ENCODE measurements at places on chromosomes 5 and 9.
A peak's percentile ranks its signal among the peaks of the same experiment; 100 is the strongest.

GRCh38 chr5:33832404-33833236 lies 59.2 kb downstream of the ADAMTS12 start:
- no peak for DNase-seq

- DNase-seq: no peak
Measured at GRCh38 chr5:167304834-167305469, 986.5 kb upstream of the WWC1 start.

DNA sequence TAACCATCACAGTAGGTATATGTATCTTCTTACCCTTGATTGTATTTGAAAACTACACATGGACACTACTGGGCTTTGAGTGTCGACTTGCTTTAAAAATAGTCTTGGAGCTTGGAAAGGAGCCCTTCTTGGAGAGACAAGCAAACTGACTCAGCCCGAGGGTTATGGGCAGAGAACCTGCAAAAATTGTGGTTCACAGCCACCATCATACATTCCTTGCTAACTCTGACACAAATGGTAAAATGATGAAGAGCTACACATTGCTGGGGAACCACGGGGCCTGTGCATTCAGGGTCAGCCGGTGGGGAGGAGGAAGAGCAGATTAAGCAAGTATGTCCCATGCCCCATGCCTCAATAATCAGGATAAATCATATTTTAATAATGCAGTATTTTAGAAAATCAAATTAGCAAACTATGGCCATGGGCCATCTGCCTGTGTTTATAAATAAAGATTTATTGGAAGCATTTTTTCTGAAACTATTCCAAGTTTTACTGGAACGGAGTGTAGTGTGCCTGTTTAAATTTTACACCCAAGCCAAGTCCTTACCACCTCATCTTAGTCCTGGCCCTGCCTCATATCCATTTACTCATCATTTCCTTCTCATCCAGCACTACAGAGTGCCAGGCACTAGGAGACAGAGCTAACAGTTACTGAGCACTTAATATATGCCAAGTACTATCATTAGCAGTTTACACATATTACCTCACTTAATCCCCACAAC lies 195.7 kb downstream of the PALM2AKAP2 start:
- DNase-seq: no peak

GRCh38 chr5:76528547-76529331 lies 94.5 kb downstream of the F2RL2 start:
- DNase-seq: no peak

DNA sequence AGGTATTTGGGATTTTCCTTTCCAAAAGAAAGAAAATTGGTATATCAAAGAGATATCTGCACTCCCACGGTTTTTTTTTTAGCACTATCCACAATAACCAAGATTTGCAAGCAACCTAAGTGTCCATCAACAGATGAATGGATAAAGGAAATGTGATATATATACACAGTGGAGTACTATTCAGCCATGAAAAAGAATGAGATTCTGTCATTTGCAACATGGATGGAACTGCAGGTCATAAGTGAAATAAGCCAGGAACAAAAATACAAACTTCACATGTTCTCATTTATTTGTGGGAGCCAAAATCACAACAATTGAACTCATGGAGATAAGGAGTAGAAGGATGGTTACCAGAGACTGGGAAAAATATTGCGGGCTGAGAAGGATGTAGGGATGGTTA lies 9.8 kb downstream of the ANKRD31 start:
- DNase-seq: no peak

DNA sequence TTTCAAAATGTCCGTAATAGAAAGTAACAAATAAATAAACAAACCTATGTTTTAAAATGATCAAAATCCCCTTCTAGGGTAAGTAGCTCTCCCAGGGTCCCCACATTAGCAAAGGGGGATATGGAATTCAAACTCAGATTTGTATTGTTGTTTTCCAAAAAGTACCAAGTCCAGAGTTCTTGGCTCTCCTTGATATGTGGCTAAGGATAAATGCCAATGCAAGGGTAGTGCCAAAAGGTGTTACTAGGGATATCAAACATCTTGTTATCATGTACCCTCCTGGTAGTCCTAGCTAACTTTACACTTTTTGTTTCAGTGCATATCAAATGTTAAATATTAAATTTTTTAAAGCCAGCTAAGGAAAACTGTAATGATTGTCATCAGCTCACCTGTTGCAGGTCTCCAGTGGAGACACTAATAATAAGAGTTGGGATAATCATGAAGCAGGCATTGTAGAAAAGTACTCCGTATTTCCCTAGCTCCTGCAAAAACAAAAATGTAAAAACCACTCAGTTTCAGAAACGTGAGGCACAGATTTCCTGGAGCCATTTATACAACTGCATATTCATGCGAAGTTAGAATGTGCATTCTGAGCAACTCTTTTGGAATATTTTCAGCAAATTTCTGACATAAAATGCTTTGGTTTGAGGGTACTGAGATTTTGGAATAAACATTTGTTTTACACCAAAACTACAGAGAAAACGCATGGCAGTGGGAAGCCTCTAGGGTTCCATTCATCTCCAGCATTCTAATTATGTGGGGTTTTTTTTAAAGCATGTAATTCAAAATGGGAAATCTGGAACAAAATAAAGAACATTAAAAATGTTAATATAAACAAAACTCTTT lies 39.8 kb downstream of the SLC35D2 start:
- DNase-seq: no peak

DNA sequence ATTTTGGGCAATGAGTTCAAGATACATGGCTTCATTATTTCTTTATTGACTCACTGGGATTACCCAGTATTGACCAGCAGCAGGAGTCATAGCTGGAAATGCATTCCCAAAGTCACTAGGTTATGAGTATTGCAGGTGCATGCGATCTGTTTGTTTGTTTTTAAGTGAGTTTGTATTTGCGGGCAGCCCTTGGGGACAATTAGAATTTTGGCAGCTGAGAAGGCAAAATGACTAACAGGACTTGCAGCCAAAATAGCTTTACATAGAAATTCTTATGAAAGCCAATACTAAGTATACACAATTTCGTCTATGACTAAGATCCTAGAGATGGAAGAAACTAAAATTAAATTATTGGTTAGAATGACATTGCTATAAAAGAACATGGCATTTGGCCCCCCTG lies 18.1 kb upstream of the RGMB start:
- DNase-seq: no peak

DNA sequence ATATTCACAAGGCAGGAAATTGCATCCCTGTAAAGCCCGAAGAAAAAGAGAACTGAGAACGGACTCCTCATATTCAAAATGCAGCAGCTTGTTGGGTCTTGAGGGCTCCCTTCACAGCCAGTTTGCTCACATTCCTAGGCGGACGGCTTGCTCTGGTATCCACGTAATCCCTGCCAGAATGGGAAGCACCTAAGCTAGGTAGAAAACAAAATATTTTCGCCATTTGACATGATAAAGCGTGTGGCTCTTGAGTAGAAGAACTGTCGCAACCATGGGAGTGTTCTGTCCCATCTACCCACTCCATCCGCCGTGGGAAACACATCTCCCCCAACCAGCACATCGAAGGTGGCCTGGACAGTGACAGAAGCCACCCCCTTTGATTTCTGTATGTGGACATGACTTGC lies 183.1 kb downstream of the GAS1 start:
- no peak for DNase-seq

GRCh38 chr9:12748016-12748415 lies 26.8 kb upstream of the LURAP1L start:
- no peak for DNase-seq

GRCh38 chr5:29460971-29461559 lies 1732.4 kb upstream of the CDH6 start:
- no peak for DNase-seq

GRCh38 chr5:95713960-95714710 lies 17.0 kb upstream of the RHOBTB3 start:
- DNase-seq: no peak

DNA sequence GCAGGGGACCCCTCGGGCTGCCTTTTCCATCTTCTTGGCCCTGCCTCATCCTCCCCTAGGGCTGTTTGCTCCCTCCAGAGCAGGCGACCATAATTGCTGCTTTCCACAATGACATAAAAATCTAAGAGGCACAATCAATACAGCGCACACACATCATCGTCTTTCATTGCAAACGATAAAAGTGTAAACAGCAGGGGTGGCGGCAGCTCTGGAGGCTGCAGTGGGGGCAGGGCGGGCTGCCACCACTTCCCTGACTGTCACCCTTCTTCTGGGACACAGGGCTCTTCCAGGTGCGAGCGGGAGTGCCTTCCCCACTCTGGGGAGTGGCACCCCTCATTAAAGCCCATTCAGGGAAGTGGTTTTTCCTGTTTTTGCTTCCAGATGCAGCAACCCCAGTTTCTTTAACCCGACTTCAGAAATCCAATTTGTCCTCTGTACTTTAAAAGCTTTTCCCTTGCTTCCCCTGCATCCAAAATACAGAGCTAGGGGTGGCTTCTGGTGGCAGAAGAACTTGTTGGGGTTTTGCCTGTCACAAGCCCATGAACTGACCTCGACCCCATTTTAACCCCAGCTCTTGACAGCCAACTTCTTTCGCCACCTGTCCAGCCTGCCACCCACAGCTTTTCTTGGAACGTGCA lies 45.7 kb downstream of the TSPAN17 start:
- no peak for DNase-seq

- DNase-seq: no peak
Measured at GRCh38 chr9:78370991-78371390, 74.1 kb downstream of the PSAT1 start.

GRCh38 chr5:133891390-133891789 lies 77.0 kb downstream of the C5orf15 start:
- DNase-seq: no peak

DNA sequence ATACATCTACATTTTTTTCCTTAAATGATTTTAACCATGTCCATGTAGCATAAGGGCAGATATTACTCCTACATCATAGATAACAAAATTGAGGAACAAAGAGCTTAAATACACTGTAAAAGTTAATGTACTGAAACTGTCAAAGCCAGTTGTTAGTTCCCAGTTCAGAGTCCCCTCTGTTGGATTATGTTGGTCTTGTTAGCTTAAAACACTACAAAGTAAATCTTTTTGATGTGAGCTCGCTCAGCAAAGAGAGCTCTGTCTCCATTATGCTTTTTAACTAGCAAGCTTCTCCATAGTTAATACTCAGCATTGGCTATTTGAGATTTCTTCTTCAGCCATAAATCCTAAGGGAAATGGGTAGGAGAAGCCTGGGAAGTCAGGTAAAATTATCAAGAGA lies 149.1 kb downstream of the ADAMTS6 start:
- DNase-seq: no peak

DNA sequence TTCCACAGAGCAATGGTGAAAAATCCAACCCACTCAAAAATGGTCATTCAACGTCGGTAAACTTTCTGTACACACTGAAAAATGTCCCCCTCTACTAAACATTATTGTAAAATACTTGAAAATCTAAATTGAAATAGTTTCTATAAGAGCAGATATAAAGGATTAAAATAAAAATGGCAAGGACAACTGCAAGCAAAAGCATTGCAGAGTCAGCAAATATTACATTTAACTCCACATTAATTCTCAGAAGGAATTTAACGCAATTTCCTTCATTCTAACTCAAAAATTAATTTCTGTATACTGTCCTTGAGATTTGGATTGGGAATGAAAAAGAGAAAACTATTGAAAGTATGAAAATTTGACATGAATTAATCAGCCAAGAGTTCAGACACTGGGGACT lies 64.4 kb upstream of the SSBP2 start:
- no peak for DNase-seq

DNA sequence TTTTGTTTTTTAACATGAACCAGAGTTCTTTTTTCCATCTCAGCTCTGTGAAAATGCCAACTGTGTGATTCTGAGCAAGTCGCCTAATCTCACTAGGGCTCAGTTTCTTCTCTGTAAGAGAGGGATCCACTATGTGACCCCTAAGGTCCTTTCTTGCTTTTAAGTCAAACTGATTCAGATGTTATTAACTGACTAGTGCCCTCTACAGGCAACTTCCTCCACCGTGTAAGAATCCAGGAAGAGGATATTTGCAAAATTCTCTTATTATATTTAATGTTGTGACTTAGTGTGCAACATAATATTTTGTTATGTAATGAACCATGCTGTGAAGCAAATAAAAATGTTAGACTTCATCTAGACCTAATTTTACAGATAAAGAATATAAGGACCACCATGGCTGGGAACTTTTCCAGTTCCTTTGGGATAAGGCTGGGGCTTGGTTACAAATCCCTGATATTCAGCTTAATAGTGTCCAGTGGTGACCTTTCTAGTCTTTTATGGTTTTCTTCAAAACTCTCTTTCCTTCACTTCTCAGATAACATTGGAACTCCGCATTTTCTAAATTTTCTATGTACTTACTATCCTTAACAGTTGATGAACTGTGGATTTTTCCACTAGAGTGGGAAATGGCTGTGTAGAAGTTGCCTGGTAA lies 244.7 kb downstream of the PIK3R1 start:
- peak; percentile 80 for DNase-seq

DNA sequence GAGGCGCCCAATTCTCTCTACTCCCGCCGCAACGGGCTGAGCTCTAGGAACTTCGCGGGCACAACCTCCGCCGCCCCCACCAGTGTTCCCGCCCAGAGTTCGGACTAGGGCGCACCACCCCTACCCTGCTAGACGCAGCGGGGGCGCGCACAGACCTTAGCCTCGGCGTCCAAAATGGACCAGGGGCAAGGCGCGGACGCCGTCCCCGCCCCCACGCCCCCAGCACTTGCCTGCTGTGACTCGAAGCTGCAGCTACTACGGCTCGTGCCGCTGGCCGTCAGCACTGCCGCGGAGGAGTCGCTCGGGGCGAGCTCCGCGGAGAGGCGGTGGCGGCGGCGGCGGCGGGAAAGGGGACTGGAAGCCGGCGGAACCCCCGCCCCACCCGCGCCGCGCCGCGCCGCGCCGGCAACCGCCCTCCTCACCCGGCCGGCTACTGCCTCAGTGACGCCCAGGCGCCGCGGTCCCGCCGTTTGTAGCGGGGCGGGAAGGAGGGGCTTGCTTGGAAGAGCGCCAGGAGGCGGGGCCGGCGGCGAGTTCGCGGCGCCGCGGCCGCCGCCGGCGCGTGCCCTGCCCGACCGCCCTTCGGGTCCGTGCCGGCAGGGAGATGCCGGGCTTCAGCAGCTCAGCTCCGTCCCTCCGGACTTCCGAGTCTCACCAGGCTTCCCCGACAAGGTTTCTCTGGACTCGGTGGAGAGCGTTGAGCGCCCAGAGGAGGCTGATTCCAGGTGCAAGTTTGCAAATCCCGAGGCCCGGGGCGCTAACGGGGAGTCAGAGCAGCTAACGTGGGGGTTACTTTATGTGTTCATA lies 4.5 kb downstream of the ELAVL2 start:
- DNase-seq: no peak

DNA sequence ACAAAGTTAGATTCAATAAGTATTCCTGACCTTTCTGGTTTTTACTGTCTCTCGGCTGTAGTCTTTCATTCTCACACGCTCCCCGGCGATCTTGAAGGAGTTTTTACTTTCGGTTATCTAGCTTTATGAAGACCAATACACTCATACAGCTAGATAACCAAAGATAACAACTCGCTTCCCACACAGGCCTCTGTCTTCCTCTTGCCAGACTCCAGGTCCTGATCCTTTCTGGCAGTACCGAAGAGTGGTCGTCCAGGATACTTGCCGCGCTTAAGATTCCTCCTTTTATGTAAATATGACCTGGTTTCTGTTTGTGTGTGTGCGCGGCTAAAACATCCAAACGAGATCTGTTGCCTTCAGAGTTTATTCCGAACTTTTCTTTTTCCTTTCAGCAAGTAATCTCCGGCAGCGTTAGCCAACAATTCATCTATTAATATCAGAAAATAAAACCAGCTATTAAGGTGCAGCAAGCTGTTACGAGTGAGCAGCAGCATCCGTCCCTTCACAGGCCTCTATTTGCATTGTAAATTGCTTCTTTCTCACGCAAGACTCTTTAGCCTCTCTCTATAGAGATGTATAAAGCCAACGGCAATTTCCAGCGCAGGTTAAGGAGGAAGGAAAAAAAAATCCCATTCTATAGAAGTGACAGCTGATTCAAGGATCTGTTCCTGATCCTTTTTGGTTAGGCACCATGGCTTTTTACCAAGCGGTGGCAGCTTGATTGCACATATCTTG lies 216.1 kb downstream of the MEF2C start:
- no peak for DNase-seq

Data from CD4-positive, alpha-beta T cell treated with Interleukin-2 at 100 ng/mL for 4 hours (primary cell).